ENCODE measurements at places on chromosomes 5 and 9.

- no peak for DNase-seq
- peaks cover 7% of the 10 kb centered on the region for H3K36me3 ChIP-seq
- no peak overlapping the region for H3K4me3 ChIP-seq
- H3K27me3 ChIP-seq, result no peaks in the 10 kb centered on the region
- H3K27ac ChIP-seq, result no peak overlapping the region
- no peaks in the 10 kb centered on the region for H3K4me1 ChIP-seq
Observed at GRCh38 chr9:94199776-94200175, 59.3 kb upstream of the ZNF169 start.

DNA sequence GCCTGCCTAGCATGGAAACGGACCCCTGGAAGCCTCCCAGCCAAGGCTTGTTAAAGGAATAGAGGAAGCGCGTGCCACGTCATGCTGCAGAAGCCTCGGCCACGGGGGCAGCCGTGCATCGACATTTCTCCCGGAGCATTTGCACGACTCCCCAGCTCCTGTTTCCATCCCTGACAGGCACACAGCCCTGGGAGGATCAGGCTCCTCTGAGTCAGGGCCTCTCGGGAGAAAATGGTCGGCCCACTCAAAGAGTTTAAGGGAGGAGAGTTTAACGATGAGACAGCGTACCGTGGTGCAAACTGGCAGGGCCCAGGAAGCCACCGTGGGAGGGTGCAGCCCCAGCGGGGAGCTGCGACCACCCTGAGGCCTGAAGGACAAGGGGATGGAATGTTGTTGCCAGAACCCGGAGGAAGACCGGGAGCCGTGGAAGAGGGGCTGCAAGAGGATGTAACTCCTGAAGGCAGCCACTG is 213.6 kb downstream of the PAX5 start:
- peaks cover 15% of the 10 kb centered on the region for H3K4me1 ChIP-seq
- H3K4me3 ChIP-seq, result no peak overlapping the region
- DNase-seq, result no peak

GRCh38 chr9:28289746-28290145 is 716.5 kb upstream of the C9orf72 start:
- no peaks in the 10 kb centered on the region for H3K4me1 ChIP-seq
- no peak for DNase-seq
- H3K4me3 ChIP-seq, result no peak overlapping the region
- no peaks in the 10 kb centered on the region for H3K36me3 ChIP-seq

- H3K36me3 ChIP-seq, result no peaks in the 10 kb centered on the region
- no peak overlapping the region for H3K27ac ChIP-seq
- H3K27me3 ChIP-seq, result no peaks in the 10 kb centered on the region
- no peak overlapping the region for H3K4me3 ChIP-seq
- DNase-seq, result peak; percentile 29
Observed at GRCh38 chr5:96331210-96331609, 101.8 kb downstream of the PCSK1 start.

DNA sequence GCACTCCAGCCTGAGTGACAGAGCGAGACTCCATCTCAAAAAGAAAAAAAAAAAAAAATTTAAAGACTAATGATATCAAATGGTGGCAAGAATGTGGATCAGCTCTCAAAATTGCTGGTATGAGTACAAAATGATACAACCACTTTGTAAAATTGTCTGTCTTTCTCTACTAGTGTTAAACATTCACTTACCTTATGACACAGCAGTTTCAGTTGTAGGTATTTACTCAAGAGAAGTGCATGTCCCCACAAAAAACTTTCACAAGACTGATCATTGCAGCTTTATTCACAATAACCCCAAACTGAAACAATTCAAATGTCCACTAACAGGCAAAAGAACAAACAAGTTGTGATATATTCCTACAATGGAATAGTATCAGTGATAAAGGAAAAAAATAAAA is 14.7 kb upstream of the CETN3 start:
- H3K27ac ChIP-seq, result no peak overlapping the region
- no peaks in the 10 kb centered on the region for H3K36me3 ChIP-seq
- no peak for DNase-seq
- H3K4me1 ChIP-seq, result no peaks in the 10 kb centered on the region
- no peaks in the 10 kb centered on the region for H3K27me3 ChIP-seq

DNA sequence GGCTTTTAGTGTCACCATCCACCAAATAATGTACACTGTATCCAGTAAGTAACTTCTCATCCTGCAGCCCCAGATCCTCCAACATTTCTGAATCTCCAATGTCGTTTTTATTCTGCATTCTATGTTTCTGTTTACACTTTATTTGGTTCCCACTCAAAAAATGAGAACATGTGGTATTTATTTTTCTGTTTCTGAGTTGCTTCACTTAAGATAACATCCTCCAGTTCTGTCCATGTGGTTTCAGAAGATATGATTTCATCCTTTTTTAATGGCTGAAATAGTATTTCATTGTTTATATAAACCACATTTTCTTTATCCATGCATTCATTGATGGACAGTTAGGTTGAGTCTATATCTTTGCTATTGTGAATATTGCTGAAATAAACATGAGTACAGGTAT is 677.3 kb upstream of the FTMT start:
- no peaks in the 10 kb centered on the region for H3K36me3 ChIP-seq
- H3K4me3 ChIP-seq, result no peak overlapping the region
- H3K27me3 ChIP-seq, result no peaks in the 10 kb centered on the region
- no peak for DNase-seq
- H3K4me1 ChIP-seq, result no peaks in the 10 kb centered on the region

- no peak for DNase-seq
- H3K27ac ChIP-seq, result no peak overlapping the region
- no peaks in the 10 kb centered on the region for H3K27me3 ChIP-seq
- H3K4me1 ChIP-seq, result no peaks in the 10 kb centered on the region
Observed at GRCh38 chr5:97338729-97339128, 155.7 kb upstream of the RIOK2 start.

- no peaks in the 10 kb centered on the region for H3K4me1 ChIP-seq
- H3K27ac ChIP-seq, result no peak overlapping the region
- H3K27me3 ChIP-seq, result no peaks in the 10 kb centered on the region
- DNase-seq, result no peak
Observed at GRCh38 chr9:75780185-75780584, 110.3 kb upstream of the PCSK5 start.

DNA sequence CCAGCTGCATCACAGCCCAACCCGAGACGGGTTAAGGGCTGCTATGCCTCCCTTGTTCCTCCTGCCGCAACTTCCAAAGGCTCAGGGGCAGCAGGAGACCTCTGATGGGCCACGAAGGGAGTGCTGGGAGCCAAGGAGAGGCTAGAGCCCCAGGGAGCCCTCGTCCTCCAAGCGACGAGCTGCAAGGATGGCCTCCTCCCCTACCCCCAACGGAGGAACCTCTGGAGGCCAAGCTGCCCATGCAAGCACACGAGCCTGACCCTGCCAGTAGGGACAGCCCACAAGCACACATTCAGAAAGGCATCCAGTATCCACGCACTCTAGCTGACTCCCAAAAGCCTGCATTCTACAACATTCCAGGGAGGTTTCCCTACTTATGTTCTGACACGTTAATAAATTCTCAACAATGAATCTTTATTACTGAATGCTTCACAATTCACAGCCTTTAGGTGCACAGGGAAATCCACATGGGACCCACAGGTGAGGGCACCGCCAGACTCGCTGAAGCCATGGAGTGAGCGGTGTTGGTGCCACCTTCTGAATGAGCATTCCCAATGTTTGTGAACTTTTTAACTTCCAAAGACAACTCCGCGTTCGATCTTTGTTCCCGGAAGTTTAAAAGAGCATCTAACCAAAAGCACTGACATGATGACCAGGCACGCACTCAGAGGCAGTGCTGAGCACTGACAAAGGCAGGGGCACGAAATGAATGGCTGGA is 28.7 kb downstream of the IPPK start:
- no peaks in the 10 kb centered on the region for H3K27me3 ChIP-seq
- H3K27ac ChIP-seq, result no peak overlapping the region
- peaks cover 90% of the 10 kb centered on the region for H3K36me3 ChIP-seq
- DNase-seq, result no peak
- no peaks in the 10 kb centered on the region for H3K4me1 ChIP-seq
